DMS 273 treated with DMSO at 0.1 percent for 48 hours (cell line): ENCODE measurements at places on chromosomes 13 and 19.
A peak's percentile ranks its signal among the peaks of the same experiment; 100 is the strongest.

DNA sequence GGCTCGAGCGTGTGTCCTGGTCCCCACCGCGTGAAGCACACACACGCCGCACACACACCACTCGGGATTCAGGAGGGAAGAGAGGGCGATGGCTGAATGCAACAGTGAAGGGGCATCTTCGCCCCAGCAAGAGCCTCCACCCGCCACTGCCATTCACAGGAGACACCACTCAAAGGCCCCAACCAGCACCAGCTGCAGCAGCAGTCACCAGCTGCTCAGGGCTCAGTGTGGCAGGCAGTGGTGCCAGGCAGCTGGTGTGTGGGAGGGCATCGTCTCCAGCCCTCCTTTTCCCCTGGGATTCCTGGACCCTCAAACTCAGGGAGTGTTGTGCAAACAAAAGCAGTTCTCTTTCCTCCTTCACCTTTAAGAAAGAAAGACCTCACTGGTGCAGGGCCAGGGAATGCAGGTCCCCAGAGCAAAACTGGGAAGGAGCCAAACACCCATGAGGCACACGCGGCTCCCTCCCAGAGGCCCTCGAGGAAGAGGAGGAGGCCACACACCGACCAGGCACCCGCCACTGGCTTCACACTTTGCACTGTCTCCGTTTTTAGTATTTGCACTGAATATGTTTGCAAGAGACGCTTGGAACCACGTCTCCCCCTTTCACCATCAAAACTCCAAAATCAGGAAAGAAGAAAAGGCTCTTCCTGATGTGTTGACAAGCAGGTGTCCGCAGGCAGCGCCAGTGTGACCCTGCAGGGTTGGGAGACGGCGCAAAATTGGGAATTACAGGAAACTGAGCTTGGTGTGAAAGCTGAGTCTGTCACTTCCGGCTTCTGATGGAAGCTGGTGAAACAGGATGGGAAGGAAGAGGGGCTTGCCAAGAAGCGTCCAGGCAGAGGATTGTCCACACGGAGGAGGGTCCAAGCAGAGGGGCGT lies 26.4 kb upstream of the F7 start:
- DNase-seq = peak; percentile 55

GRCh38 chr13:106532111-106532929 lies 3.1 kb downstream of the EFNB2 start:
- no peak for DNase-seq

GRCh38 chr19:55618426-55618825 lies 5.9 kb downstream of the ZNF784 start:
- DNase-seq = no peak

DNA sequence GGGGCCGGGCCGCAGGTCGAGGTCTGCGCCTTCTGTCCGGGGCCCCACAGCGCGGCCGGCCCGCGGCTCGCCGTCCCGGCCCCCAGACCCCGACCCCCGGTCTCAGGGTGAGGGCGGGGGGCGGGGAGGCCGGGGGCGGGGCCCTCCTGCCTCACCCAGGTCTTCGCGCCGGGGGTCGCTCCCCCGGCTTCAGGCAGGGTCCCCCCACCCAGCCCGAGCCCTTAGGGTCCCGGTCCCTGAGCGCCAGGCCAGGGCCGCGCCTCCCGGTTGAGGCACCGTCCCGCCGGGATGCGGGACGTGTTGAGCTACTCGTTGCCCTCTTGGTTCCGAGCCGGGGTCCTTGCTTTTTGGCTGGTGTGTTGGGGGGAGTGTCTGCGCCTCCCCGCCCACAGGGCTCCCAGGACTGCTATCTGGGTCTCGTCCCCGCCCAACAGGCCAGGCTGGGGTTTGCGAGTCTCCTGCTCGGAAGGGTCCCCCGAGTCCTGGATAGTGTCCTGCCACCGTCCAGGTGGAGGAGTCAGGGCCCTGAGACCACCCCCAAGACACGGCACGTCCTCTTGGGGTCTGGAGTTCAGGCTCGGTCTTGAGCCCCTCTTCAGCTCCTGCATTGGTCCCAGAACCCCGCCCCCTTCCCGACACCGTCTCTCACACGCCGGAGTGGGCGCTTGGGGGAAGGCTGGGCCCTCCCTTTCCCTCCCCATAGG lies 452 bp downstream of the PIAS4 start:
- no peak for DNase-seq

- DNase-seq = no peak
Observed at GRCh38 chr13:113628291-113629270, 29.4 kb downstream of the ATP4B start.

- DNase-seq = no peak
Observed at GRCh38 chr19:8512115-8512967, 1.6 kb downstream of the ZNF414 start.

- DNase-seq = no peak
Observed at GRCh38 chr13:50742968-50743367, 100.5 kb downstream of the DLEU7 start.
